ENCODE measurements at places on chromosomes 16 and 17.

- no peak for DNase-seq
Measured at GRCh38 chr17:33352526-33352925, 59.4 kb upstream of the ASIC2 start.

DNA sequence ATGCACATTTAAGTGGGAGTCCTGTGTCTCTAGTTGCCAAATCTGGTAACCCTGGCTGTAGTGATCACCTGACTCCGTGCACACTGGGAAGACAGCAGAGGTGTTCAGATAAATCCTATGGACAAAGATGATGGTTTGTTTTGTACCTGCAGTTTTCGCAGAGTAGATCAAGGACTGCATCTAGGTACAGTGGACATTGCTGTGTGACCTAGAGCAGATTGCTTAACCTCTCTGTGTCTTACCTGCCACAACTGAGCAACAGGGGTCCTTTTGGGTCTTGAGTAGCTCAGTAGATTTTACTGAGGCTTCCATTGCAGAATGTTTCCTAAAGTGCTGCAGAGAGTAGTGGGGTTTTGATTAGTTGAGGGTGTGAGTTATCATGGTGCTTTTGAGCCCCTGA, 160.8 kb downstream of the SHISA9 start:
- DNase-seq, result no peak

DNA sequence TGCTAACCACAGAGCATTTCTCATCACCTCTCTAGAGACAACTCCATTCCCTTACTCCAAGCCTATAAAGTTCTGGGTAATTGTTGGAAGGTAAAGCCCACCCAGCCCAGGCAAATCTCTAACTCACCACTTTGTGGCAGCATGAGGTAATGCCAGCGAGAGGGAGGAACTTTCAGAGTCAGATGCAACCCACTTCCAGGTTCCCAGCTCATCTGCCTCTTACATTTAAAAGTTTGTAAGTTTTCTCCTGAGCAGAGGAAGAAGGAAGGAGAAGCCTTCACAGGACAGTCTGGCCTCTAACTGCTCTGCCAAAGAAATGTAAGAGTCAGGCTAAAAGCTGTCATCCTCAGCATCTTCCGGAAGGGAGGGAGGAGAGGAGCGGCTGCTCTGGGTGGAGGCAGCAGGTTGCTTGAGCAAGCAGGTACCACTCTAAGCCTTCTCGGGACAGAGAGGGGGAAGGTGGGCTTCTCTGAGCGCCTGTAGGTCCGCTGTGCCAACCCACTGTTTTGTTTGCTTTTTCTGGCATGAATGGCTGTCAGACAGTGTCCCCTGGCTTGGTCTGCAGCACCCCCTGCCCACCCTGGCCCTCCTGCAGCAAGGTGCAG, 1.0 kb downstream of the ZNF319 start:
- peak; percentile 50 for DNase-seq

DNA sequence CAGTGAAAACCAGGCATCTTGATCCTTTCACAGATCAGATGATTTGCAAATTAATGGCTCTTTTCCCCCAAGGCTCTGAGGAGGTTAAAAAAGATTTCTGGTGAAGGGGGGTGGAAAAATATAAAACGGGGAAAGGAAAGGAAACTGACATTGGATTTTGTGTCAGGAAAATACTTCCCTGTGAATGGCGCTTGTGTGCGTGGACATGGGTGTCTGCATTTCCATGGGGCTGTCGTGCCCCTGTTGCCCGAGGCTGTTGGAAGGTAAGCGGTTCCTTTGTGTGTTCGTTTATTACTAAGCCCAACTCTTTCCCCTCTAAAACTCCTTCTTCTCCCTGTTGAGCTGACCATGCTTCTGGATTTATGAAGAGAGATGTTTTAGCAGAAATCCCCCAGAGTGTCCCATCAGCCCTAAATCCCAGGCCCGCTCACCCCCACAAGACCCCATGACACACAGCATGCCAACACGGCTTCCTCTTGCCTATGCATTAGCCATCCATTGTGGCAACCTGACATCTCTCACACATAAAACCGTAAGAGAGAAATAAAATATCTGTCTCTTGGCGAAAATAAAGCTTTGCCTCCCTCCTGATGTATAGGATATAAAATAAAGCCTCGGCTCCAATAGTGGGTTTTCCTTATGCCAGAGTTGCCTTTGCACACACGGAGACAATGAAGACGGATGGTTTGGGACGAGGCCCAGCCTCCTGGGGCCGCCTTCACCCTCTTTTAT, 7.3 kb upstream of the LHX1 start:
- no peak for DNase-seq

DNA sequence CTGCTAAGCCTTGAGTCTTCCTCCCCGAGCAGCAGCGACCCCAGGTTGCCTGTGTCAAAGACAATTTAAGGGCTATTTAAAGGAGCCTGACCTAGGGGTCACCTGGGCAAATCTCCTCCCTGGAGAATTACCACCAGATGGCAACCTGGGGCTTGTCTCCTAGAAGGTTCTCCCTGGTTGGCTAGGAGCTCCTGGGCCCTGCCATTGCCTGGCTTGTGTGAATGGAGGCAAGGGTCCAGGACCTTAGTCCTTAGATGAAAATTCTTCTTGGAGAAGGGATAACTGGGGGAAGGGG, 51.3 kb upstream of the TAC4 start:
- no peak for DNase-seq

GRCh38 chr17:81069135-81069645, 34.2 kb downstream of the BAIAP2 start:
- no peak for DNase-seq

DNA sequence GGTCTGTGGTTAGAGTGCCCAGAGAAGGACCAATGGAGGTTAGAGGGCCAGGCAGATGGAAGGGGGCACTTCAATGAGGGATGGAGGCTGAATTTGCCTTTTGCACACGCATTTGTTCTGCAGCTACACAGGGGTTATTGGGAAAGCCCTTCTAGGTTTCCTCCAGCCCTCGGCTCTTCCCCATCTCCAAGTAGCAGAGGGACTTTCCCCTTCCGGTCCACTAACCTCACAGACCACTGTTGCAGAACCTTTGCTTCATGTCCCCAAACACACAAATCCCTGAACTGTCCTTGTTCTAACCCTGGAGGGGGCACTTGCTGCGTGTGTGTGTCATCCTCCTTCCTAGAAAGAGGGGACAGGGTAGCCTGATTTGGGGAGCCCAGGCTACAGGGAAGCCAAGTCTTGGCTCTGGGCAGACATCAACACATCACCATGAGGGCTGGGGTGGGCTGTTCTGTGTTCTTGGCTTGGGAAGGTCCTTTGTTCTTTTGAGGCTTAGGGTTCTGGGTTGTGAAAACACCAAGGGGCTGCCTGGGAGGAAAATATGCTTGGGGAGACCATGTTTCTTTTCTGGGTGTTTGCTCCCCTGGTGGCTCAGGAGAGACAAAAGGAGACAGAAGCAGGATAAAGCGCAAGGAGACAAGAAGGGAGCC, 7.3 kb upstream of the NR1D1 start:
- peak; percentile 23 for DNase-seq

DNA sequence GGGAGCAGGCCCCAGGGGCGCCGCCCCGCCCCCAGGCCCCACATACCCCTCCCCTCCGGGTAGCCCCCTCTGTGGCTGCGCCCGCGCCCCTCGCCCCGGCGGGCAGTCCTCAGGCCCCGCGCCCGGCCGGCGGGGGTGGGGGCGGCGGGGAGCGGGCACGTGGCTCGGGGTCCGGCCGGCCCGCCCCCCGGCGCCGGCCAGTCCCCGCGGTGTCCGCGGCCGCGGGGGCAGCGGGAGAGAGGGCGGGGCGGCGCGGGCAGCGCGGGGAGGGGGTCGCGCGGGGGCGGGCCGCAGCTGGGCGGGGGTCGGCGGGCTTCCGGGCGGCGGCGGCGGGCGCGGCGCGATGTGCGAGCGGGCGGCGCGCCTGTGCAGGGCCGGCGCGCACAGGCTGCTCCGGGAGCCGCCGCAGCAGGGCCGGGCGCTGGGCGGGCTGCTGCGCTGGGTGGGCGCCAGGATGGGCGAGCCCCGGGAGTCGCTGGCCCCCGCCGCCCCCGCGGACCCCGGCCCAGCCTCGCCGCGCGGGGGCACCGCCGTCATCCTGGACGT, 335 bp downstream of the NECAB2 start:
- no peak for DNase-seq

DNA sequence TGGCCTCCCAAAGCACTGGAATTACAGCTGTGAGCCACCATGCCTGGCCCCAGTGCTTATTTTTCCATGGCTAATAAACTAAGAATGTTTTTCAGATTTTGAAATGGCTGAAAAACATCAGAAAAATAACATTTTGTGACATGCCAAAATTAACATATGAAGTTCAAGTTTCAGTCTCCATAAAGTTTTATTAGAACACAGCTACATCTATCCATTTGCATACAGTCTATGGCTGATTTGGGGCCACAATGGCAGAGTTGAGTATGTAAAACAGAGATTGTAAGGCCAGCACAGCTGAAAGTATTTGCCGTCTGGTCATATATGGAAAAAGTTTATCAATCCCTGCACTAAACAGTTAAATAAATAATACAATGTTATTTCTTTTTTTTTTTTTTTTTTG, 13.8 kb upstream of the NDUFAB1 start:
- no peak for DNase-seq

DNA sequence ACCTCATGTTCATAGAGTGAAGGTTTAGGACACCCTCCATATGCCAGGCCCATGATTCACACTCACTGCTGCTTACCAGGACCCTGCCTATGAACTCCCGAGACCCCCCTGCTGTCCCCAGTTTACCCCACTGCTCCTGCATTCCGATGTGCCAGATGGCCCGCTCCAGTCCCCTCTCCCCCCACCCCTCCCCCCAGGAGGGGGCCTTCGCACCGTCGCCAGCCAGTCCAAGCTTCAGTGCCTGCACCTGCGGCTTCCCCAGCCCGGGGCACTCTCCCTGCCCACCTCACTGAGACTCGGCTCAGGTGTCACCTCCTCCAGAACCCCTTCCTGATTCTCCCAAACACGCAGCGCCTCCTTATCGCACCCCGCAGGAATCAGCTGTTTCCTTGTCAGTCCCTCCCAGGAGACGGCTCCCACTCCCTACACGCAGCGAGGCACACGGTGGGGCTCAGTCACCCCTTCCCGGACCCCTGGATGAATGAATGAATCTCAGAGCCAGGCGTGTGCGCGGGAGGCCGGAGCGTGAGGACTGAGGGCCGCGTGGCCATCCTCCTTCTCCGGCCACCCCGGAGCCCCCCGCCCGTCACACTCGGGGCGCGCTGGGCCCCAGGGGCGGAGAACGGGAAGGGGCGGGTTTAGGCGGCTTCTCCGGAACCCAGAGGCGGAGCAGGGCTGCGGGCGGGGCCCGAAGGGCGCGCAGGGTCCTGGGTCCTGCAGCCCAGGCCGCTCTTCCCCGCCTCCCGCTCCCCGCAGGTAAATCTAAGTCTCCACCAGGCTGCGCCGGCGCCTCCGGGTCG, 1.6 kb downstream of the MYO1C start:
- DNase-seq, result peak; percentile 53

DNA sequence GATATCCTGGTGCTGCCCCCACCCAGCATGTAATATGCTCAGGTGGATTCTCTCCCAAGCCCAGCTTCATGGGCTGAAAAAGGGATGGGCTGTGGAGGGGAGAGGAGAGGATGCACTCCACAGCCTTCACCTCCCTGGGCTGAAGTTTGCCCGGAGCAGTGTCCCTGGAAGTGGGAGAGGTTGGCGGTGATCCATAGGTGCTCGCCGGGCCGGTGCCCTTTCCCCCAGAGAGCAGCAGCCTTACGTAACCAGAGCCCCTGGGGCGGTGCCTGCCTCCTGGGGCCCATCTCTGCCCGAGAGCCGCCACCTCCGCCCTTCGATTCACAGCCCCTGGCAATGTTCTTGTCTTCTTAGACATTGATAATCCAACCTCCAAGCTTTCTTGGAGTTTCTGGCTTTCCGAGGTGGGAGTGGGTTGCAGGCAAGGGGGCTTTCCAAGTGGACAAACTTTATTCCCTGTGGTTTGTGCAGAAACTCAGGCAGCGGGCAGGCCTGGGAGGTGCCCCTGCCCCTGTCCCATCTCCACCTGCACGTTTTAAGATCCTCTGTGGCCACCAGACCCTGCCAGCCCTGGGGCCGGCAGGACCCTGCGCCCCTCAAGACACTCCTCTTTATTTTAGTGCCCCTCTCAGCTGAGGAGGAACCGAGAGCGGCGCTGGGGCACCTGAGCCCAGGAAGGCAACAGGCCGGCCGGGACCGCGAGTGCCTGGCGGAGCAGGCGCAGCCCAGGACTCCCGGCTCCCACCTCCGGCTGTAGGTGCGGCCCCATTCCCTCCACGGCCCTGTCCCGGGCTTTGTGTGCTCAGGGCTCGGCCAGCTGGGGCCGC, 3.1 kb upstream of the WDR90 start:
- no peak for DNase-seq

GRCh38 chr17:58340405-58340876, 11.6 kb downstream of the SUPT4H1 start:
- no peak for DNase-seq

DNA sequence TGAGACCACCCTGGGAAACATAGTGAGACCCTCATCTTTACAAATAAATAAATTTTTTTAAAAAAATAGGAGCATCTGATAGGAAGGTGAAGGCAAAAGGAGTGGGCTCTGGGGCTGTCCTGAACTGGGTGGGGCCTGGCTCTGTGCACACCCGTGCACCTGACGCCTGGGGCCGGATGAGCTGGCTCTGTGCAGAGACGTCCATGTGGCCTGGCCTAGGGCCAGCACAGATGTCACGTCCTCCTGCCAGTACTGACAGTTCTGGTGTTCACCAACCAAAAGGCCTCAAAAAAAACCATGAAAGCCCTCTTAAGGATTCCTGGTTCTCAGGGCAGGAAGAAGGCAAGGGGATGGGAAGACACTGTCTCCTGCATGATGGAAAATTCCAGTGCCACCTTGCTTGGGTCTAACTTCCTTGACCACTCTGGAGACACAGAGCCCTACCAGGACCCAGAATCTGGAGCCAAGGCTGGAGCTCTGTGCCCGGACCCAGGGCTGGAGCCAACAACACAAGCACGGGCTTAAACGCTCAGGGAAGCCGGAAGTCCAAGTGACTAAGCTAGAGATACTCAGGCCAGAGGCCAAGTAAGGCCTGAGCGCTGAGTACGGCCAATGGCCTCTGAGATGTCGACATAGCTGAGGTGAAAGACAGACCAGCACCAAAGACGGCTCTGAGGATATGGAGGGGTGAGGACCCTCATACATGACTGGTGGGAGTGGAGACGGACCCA, 32.9 kb downstream of the COPRS start:
- DNase-seq, result no peak

GRCh38 chr17:7292729-7293128, 1.7 kb downstream of the YBX2 start:
- no peak for DNase-seq

GRCh38 chr16:85610446-85611193, 2.5 kb upstream of the GSE1 start:
- peak; percentile 79 for DNase-seq

DNA sequence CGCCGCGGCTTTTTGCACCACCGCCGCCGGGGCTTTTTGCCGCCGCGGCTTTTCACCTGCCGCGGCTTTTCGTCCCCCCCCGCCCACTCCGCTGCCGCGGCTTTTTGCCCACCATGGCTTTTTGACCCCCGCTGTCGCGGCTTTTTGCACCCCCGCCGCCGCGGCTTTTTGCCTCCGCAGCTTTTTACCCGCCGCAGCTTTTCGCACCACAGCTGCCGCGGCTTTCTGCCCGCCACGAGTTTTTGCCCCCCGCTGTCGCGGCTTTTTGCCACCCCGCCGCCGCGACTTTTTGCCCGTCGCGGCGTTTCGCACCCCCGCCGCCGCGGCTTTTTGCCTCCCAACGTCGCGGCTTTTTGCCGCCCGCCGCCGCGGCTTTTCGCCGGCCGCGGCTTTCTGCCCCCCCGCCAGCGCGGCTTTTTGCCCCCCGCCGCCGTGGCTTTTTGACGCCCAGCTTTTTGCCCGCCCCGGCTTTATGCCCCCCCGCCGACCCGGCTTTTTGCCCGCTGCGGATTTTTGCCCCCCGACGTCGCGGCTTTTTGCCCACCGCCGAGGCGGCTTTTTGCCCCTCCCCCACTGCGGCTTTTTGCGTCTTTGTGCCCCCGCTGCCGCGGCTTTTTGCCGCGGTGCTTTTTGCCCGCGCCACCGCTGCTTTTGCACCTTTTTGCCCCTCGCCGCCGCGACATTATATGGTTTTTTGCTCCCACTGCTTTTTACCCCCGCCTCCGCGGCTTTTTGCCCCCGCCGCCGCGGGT, 1343.6 kb downstream of the TP53TG3F start:
- DNase-seq, result no peak

All from central memory CD4-positive, alpha-beta T cell (primary cell).